Neural progenitor cell (in vitro differentiated cells): ENCODE measurements at places on chromosomes 13 and 19.

- peak; percentile 92 for DNase-seq
Measured at GRCh38 chr19:48513289-48514122, 1.9 kb upstream of the LMTK3 start.

DNA sequence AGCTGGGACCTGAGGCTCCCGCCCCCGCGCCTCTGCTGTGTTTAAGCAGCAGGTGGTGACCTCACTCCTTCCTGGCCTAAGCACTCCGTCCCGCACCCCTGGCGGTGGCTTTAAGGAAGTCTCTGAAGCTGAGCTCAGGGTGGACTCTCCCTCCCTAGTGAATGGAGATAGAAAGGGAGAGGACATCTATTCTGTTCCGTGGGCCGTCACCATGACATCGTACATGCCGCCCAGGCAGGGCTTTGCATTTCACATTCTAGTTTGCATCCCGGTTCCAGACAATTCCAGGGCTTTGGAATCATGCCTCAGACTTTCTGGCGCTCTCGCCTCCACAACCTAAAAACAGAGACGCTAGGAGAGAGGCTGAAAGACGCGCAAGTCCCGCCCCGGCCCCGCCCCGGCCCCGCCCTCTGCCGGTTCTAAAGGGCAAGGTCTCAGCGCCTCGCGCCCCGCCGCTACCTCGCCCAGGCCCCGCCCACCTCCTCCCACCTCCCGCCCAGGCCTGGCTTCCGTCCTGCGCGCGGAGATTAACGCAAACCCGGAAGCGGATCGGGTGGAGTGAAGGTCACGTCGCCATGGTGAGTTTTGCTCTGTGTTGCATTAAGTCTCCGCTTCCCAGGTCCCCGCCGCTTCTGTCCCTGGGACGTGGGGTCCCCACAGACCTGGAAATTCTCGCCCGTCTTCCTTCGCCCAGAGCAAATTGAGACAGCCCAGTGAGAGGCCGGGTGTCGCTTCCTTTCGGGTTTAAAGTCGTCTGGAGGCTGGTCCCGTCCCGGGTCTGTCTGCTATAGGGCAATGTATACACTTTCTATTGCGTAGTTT, at the start of gene ZNF808:
Gene ZNF808, plus strand, starts transcription at position 535 of the 822 bp plus-strand sequence. CDS start 15,617 bp downstream, outside the sequence.
- peak; percentile 96 for DNase-seq

DNA sequence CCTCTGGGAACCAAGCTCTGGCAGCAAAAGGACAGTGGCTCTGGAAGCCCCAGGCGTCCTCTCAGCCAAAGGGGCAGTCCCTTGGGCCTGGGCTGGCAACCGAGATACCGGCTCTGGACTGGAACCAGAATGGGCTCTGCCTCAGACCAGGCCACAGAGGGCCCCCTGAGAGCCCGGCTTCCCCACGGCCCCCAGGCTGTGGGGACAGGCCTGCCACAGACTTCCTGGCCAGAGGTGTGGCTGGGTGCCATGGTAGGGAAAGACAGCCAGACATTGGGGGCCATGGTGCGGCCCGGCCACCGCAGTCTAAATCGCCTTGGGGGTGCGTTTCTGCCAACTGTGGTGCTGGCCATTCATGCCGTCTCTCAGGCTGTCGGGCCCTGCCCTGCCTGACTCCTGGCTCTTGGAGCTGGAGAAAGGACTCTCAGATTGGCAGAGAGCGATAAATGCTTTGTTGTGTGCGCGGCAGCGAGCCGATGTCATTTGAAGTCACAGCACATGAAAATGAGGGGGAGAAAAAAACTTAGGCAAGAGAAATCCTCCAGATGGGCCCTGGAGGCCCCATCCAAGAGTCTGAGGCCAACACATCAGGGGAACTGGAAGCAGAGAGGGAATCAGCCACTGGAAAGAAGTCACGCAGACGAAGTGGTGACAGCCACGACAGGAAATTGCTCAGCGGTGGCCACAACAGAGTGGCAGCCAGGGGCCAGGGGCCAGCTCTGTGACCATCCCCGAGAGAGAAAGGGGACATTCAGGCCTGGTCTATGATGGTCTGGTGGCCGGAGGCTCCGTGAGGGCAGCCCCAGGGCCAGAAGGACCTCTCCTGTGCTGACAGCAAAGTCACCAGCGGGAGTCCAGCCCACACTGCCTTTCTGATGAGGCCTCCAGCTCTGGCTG, 26.5 kb downstream of the SH3GL1 start:
- no peak for DNase-seq

- DNase-seq = no peak
Measured at GRCh38 chr13:26435171-26435570, 122.3 kb upstream of the WASF3 start.

DNA sequence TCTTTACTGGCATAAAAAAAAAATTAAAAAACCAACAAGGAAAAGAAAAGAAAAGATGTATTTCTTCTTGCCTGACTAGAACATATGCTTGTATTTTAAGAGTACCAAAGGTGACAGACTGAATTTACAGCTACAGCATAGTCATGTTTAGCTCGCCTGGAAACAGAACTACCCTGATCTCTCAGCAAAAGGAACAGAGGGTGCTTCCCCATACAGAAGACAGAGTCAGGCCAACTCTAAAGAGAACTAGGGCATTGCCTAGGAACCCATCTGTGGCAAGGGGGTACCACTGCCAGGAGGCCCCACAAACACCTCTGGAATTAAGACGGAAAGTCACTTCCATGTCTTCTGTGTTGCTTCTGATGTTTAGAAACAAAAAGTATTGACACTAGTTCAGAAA, 252.1 kb upstream of the STARD13 start:
- no peak for DNase-seq
